ENCODE measurements at places on chromosomes 13 and 19. TPM values are rescaled to one million over a fixed set of nuclear protein-coding genes. Genes with fewer than 3 reads are reported as not detected.

The ZNF266 gene
- 4.2 TPM for total RNA-seq

The FAM83E gene
- 0.07 TPM for total RNA-seq

The KIR3DL2 gene
- total RNA-seq = not detected

The TRAPPC5 gene
- total RNA-seq = 109 TPM

The ZNF628 gene
- total RNA-seq = 7.8 TPM

The SLITRK5 gene
- 0.62 TPM for total RNA-seq

The DKKL1 gene
- total RNA-seq = 0.39 TPM

The NTN5 gene
- not detected for total RNA-seq

The NFIX gene
- total RNA-seq = 4.9 TPM

The SYCN gene
- not detected for total RNA-seq

The BST2 gene
- 0.43 TPM for total RNA-seq

The LACC1 gene
- 2.9 TPM for total RNA-seq

The COL4A1 gene
- 83.2 TPM for total RNA-seq

The KLK4 gene
- total RNA-seq = 0.08 TPM

The MYO1F gene
- total RNA-seq = 0.49 TPM

The PSG4 gene
- 0.60 TPM for total RNA-seq

The KCNJ14 gene
- 1.0 TPM for total RNA-seq

The ETV2 gene
- 1.6 TPM for total RNA-seq

The PPP1R13L gene
- 34.5 TPM for total RNA-seq

The ZNF850 gene
- total RNA-seq = 0.68 TPM

The GARIN5A gene
- total RNA-seq = 2.3 TPM

The CD177 gene
- 0.09 TPM for total RNA-seq

The C19orf25 gene
- total RNA-seq = 20.5 TPM

The MISP3 gene
- total RNA-seq = 4.8 TPM

The TGDS gene
- 9.3 TPM for total RNA-seq

The ZNF540 gene
- 0.15 TPM for total RNA-seq

The PTGER1 gene
- not detected for total RNA-seq

The PTPRH gene
- 5.3 TPM for total RNA-seq

The DAND5 gene
- 0.07 TPM for total RNA-seq

The LMTK3 gene
- 5.1 TPM for total RNA-seq

Data from A549 treated with CORT108297 at 1 μM for 4 hours (cell line).